Stimulated activated naive CD4-positive, alpha-beta T cell treated with Interleukin-2 at 50 U/mL for 16 hours (primary cell): ENCODE measurements at places on chromosomes 7 and 10.

- DNase-seq: no peak
These were observed 85.1 kb upstream of the FRMD4A start for GRCh38 chr10:14415676-14416307.

DNA sequence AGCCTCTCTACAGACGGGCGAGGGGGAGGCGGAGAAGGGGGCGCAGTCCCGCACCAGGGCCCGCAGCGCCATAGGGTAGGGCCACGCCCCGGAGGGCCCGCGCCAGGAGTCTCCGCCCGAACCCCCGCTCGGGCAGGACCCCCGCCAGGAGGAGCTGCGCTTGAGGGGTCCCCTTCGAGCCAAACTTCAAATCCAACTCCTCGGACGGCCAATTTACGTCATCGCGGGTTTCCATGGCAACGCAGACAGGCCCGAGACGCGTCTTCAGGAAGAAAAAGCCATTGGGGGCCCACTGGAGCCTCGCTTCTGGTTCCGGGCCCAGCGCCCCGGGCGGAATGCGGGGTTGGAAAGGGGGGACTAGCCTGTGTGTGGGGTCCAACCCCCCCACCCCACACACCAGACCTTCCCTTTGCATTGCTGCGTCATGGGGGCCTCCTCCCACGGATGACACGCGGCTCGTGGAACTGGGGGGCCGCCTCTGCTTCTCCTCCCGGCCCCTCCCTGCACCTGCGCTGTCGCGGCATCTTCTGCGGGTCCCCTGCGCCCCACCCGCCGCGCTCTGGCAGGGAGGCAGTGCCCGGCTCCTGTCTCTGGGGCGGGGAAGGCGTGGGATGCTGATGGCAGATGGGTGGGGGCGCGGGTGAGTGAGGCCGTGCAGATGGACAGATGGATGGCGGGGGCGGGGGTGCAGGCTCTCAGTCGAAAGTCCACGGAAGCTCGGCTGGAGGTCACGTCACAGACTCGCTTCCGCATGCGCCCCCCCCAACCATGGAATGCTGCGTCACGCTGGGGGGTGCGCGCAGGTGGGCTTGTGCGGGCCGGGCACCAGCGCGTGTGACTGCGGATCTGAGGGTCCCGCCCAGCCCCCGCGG lies 1.2 kb downstream of the CALY start:
- DNase-seq: peak; percentile 70

GRCh38 chr10:82908751-82909150 lies 1033.8 kb downstream of the NRG3 start:
- no peak for DNase-seq

DNA sequence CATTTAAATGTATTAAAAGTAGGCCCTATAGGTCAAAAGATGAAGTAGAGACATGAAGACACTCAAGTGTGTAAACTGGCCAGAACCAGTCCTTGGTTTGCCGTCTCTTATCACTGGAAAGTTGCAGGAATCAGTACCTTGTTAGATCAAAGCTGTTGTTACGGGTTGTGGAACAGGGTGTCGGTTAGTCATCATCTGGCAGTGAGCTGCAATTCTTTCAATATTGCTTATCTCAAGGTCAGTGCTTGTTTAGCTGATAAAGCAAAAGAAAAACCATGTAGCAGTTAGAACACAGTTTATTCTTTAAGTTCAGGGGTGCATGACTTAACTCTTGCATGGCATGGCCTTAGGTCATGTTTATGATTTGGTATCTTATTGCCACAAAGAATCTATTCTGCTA lies 10.0 kb upstream of the SLC13A1 start:
- DNase-seq: no peak

GRCh38 chr7:20191391-20191869 lies 25.8 kb downstream of the MACC1 start:
- no peak for DNase-seq

DNA sequence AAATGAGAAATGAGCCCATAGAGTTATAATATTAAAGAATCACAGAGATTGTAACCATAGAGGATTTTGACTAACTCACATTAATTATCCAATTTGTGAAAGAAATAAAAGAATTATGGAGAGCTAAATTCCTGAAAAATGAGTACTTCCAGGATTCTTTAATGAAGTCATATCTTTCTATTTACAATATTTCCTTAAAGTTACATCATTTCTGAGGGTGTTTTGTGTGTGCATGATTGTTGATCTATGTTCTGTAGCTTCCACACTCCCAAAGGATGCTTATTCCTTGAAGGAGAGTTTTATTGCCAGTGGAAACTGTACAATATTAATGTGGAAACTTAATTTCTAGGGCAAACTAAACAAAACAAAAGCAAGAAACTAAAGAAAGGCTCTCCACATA lies 299.6 kb downstream of the MDFIC start:
- DNase-seq: no peak

GRCh38 chr7:50145226-50145625 lies 52.2 kb upstream of the ZPBP start:
- DNase-seq: no peak

GRCh38 chr7:34019301-34019790 lies 114.0 kb downstream of the BMPER start:
- no peak for DNase-seq

- no peak for DNase-seq
These were observed 327.9 kb downstream of the SFMBT2 start for GRCh38 chr10:7082967-7083366.

DNA sequence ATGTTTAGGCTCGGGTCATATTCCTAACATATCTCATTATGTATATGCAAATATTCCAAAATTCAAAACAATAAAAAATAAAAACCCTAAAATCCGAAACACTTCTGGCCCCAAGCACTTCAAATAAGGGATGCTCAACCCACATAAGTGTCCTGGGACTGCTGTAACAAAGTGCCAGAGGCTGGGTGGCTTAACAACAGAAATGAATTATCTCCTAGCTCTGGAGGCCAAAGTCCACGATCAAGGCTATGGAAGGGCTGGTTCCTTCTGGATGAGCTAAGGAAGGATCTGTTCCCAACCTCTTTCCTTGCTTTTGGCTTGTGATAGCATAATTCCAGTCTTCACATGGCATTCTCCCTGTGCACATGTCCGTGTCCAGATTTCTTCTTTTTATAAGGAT lies 181.6 kb upstream of the NFE2L3 start:
- no peak for DNase-seq

- DNase-seq: no peak
These were observed 5.3 kb upstream of the LRRC61 start for GRCh38 chr7:150317748-150318444.

- no peak for DNase-seq
These were observed 17.3 kb upstream of the PRKAR2B start for GRCh38 chr7:107027208-107027607.

GRCh38 chr7:140653319-140654108 lies 12.9 kb upstream of the DENND2A start:
- DNase-seq: peak; percentile 4

DNA sequence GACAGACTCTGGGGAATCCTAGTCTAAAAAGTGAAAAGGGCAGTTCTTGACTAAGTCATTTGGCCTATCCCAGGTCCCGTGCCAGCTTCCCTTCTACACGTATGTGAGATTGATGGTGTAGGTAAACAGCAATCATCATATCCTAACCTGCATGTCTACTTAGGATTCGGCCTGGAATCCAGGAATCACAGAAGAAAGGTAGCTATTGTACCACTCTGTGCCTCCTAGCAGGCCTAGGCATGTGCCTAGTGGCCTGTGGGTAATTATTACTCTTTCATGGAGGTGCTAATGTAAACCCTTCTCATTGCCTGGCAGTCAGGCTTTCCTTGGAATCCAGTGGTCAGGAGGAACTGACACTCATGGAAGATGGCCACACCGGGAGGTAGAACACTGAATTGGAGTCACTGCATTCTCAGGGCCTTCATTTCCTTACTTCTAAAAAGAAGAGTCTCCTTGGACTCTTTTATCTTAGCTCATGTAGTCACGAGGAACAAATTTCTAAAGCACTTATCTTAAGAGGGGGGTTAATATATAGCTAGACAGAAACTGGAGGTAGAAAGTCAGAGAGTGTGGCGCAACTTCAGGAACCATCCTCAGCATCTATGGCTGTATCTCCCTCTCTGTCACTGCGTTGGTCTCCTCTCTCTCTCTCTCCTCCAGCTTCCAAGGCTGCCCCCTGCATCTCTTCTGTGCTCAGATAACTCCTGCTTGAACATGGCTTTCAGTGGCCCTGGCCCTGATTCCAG lies 122.5 kb downstream of the C1GALT1 start:
- DNase-seq: no peak

DNA sequence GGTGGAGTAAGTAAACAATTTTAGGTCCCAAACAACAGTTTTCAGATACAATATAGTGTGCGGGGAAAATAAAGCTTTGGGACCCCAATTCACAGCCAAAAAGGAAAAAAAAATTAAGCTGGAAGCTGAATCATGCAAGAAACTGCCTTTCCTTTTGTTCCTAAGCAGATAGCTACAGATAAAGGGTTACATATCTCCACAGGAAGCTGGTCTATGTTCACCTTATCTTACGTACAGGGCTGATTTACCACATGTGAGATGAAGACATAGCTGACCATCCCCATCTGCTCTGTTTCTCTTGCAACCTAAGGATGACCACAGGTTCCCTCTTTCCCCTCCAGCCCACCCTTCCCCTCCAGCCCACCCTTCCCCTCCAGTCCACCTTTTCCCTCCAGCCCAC lies 14.2 kb upstream of the PFKP start:
- DNase-seq: no peak

DNA sequence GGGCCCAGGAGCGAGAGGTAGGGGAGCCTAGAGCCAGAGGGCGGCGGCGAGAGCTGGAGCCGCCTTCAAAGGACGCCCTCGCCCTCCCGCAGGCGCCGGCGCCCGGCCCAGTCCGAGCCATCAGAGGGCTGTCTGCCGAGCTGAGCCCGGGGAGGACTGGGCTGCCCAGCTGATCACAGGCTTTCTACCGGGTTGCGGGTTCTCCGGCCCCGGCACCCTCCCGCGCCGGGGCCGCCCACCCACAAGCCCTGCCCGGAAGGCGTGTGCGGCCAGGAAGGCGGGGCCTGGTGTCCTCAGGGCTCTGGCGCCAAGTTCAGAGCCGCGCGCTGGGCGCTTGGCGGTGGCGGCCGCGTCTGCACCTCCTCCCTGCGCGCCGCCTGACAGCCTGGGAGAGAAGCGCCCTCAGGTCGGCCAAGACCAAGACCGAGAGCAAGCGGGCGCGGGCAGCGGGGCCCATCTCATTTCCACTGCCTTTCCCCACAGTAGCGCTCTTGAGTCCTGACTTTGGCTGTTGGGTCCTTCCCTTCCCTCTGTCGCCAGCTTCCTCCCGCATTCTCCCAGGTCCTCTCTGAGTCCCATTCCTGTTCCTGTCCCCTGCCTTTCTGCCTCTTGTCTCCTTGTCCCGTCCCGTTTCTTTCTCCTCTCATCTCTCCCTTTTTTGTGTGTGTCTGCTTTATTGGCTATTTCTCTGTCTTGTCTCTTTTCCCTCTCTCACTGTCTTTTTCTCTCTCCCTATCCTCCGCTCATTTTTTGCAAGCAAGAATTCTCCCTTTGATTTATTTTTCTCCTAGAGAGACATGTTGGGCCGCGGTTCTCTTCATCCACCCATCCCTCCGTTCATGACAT lies 60.6 kb upstream of the MSMB start:
- peak; percentile 45 for DNase-seq

GRCh38 chr7:51026341-51026740 lies 243.6 kb upstream of the GRB10 start:
- no peak for DNase-seq

DNA sequence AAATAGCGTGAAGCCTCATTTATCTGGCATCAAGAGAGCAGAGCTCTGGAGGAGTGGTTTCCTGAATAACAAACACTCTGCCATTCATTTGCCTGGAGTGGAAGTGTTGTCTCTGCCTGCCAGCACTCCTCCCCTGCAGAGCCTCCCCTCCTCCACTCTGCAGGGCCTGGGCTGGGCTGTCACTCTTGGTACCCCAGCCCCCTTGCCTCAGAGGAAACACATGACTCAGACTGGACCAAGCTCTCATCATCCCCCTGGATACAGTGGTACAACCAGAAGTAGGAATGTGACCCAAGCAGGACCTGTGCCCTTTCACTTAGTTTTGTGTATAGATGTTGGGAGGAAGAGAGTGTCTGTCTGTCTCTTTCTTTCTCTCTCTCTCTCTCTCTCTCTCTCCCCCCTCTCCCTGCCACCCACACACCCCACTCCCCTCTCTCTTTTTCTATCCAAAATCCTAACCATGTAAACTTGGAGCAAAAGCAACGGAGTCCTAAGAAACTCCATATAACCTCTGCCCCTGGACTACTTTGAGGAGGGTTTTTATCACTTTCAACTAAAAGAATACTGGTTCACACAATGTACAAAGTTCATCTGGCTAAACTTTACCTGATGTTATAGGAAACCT lies 43.9 kb downstream of the DOCK4 start:
- no peak for DNase-seq

GRCh38 chr10:79929409-79929904 lies 19.4 kb downstream of the SFTPD start:
- peak; percentile 67 for DNase-seq

DNA sequence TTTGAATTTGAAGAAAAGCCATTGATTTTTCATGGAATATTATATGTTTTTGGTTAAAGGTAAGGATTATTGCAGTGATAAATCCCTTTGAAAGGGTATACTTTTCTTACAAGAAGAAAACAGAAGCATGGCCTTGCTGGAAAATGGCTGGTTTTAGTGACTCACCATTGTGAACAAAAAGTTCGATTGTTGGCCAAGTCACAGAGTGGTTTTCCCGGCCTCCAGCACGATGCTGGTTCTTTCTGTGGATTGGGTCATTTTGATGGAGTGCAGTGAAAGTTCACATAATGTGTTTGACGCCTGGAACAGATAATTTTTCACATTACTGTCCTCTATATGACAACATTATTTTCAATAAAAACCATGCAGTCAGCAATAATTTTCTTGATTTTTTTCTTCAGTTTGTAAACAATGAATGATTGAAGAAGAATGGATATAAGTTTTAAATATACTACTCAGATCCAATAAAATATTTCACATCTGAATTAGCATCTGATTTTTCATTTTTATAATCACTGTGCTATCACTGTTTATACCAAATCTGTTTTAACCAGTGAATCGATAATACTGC lies 60.9 kb downstream of the RBM20 start:
- DNase-seq: no peak

DNA sequence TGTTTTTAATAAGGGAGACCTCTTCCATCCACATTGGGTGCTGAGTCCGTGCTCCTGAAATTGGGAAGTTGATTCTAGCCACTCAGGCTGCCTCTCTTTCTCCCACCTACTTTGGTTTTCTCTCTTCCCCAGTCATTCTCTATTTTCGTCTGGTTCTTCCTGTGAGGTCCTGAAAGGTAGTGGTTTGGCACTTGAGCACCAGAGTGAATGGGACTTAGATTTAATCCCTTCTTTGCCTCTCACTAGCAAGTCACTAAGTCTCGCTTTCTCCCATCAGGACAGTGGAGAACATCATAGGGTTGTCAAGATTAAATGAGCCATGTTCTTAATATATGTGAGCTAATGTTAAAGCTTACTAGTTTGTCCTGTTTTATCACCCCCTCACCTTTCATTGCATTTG lies 4.0 kb upstream of the AASS start:
- no peak for DNase-seq

GRCh38 chr7:82323806-82324205 lies 119.8 kb downstream of the CACNA2D1 start:
- DNase-seq: no peak

GRCh38 chr7:27605689-27606269 lies 56.9 kb downstream of the HIBADH start:
- DNase-seq: no peak

- DNase-seq: no peak
These were observed 622.5 kb upstream of the GHITM start for GRCh38 chr10:83516788-83517187.
